ENCODE measurements at places on chromosomes 1 and 21.

DNA sequence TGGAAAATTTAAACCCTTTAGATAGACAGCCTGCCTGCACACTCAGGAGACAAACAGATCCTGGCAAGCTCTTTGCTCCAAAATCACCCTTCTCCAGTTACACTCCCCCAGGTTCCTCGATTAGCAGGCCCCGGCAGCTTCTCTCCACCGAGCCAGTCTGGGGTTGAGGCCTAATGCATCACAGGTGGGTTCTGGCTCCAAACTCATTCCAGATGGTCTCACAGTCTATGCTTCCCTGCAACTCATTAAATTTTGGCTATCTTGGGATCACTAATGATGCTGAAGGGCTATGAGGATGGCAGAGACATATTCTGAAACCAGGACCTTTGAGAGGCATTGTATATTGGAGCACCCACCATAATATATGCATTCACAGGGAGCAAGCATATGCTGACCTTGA is 559.8 kb upstream of the USP24 start:
- no peak for DNase-seq

- no peak for DNase-seq
Observed at GRCh38 chr1:71593523-71593922, 512.7 kb upstream of the ZRANB2 start.

GRCh38 chr21:42426424-42426823 is 22.7 kb downstream of the UBASH3A start:
- no peak for DNase-seq

- DNase-seq: no peak
Observed at GRCh38 chr1:115322631-115323030, 15.4 kb downstream of the NGF start.

DNA sequence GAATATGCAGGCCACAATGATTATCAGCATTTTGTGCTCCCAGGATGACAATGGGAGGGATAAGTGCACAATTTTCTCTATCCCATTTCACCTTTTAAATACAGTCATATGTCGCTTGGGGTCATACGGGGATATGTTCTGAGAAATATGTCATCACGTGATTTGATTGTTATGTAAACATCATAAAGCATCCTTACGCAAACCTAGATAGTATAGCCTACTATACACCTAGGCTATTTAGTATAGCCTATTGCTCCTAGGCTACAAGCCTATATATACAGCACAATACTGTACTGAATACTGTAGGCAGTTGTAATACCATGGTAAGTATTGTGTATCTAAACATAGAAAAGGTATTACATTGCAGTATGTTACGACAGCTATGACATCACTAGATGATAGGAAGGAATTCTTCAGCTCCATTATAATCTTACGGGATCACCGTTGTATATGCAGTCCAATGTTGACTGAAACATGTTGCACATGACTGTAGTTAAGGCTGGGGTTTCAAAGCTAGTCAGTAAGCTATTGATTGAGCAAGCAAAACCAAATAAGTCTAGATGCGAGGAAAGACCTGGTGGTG is 18.9 kb downstream of the RUSC1 start:
- no peak for DNase-seq

GRCh38 chr1:230105754-230106625 is 39.0 kb downstream of the GALNT2 start:
- no peak for DNase-seq

- no peak for DNase-seq
Observed at GRCh38 chr1:222552882-222553281, 5.0 kb upstream of the HHIPL2 start.

DNA sequence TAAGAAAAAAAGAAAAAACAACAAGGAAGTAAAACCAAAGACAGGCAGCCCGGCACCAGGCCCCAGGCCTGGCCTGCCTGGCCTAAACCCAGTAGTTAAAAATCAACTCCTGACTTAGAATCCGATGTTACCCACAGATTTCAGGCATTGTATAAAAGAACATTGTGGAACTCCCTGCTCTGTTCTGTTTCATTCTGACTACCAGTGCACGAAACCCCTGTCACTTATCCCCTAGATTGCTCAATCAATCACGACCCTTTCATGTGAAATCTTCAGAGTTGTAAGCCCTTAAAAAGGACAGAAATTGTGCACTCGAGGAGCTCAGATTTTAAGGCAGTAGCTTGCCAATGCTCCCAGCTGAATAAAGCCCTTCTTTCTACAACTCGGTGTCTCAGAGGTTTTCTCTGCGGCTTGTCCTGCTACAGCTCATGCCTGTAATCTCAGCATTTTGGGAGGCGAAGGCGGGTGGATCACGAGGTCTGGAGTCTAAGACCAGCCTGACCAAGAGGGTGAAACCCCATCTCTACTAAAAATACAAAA is 15.6 kb upstream of the MYOCOS start:
- DNase-seq: no peak

DNA sequence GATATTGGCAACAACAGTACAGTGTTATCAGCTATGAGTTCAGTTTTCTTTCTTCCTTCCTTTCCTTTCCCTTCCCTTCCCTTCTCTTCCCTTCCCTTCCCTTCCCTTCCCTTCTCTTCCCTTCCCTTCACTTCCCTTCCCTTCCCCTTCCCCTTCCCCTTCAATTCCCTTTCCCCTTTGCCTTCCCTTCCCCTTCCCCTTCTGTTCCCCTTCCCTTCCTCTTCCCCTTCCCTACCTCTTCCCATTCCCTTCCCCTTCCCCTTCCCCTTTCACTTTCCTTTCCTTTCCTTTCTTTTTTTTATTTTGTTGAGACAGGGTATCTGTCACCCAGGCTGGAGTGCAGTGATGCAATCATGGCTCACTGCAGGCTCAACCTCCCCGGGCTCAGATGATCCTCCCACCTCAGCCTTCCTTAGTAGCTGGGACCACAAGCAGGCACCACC is 72.3 kb upstream of the CAPZB start:
- no peak for DNase-seq

GRCh38 chr1:162136760-162137159 is 67.3 kb downstream of the NOS1AP start:
- DNase-seq: no peak

DNA sequence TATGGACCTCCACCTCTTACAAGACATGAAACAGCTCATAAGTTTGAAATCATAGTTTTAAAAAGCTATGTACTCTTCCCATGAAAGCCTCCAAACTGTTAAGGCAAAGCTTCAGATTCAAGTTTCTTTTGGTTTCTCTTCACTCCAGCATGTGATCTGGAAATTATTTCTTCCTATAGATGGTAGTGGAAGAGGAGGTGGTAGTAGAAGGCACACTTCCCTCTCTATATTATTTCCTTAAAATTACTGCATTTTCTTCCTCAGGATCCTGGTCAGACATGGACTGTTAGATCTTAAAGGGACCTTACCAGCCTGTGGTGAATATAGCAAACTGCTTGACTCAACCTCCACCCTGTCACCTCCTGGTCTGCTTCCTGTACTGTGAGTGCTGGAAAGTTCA is 31.9 kb downstream of the NHLH2 start:
- no peak for DNase-seq

DNA sequence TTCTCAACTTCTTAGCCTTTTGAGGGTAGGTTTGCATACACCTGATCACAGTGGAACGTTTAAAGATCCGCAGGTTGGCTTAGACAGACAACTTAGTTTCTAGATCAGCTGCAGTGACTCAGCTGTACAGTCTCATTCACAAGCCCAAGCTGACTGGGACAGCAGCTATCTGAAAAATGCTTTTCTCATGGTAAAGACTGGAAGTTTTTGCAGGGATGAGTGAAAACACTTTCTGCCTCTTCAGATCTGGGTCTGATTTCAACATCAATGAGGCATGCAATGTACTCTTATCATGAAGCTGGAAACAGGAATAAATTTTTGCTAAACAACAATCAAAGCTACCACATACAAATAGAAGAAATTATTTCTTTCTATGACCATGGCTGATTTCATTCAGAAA is 61.1 kb upstream of the PTBP2 start:
- no peak for DNase-seq

GRCh38 chr1:235888119-235888643 is 21.5 kb upstream of the LYST start:
- no peak for DNase-seq

- no peak for DNase-seq
Observed at GRCh38 chr21:21851657-21852056, 853.4 kb downstream of the NCAM2 start.

GRCh38 chr1:212677136-212677535 is 22.5 kb downstream of the BATF3 start:
- no peak for DNase-seq

GRCh38 chr1:43265431-43265830 is 4.4 kb upstream of the TMEM125 start:
- no peak for DNase-seq

GRCh38 chr21:43956670-43957035 is 55.5 kb upstream of the TRAPPC10 start:
- no peak for DNase-seq

- no peak for DNase-seq
Observed at GRCh38 chr1:18511149-18511873, 30.6 kb downstream of the KLHDC7A start.

- DNase-seq: no peak
Observed at GRCh38 chr1:27607239-27607804, 3.4 kb upstream of the AHDC1 start.

DNA sequence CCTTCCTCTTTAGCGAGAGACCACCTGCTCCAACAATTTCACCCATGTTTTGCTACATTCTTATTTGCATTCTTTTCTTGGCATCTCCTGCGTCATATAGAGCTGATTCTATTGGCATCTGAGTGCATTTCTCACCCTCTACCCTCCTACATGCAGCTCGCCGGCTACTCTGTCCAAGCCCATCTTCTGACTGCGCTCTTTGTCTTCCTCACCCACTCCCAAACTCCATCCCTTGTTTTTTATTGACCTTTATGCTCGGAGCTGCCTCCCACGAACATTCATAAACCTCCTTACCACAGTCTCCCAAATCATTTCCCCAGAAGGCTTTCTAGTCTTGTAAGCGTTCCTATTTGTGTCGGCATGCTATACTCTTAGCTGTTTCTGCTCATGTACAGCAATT is 33.6 kb upstream of the FMN2 start:
- no peak for DNase-seq

DNA sequence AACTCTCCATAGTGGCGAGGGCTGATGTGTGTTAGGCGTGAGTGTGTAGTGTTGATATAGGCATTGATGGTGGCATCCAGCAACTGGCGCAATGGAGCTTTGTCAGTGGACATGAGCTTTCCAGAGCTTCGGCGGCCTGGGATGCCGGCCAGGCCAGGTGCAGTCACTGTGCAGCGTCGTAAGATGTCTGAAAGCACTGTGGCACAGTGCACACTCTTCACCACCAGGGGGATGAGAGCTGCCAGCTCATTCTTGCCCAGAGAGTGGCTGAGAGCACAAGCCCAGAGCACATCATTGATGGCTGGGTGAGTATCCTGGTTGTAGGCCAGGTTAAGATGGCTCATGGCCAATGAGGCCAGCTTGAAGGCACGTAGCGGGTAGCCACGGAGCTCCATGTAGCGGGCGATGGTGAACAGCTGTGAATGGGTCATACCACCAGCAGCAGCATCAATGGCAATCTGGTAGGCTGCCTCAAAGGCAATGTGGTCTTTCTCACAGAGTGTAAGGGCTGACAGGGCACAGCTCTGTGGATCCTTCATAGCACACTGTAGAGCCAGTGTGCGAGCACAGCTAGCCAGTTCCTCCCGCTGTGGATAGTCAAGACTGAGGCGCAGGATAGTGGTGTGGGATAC is 6.7 kb downstream of the UROD start:
- no peak for DNase-seq

- no peak for DNase-seq
Observed at GRCh38 chr1:167431909-167432650, 86.2 kb downstream of the CD247 start.

DNA sequence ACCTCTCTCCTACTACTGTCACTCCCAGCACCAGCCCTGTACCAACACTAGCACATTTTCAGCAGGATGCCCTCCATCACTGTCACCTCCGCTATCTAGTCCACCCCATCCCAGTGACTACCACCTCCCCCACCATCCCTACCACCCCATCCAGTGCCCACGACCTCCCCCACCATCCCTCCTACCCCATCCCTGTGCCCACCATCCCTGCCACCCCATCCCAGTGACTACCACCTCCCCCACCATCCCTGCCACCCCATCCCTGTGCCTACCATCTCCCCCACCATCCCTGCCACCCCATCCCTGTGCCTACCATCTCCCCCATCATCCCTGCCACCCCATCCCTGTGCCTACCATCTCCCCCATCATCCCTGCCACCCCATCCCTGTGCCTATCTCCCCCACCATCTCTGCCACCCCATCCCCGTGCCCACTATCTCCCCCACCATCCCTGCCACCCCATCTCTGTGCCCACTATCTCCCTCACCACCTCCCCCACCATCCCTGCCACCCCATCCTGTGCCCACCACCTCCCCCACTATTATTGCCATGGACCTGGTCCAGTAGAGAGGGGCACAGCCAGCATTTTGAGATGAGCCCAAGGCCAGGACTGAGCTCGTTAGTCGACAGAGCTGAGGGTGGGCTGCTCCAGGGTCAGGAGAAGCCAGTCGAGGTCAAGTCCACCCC is 45.7 kb downstream of the DISP3 start:
- DNase-seq: no peak

DNA sequence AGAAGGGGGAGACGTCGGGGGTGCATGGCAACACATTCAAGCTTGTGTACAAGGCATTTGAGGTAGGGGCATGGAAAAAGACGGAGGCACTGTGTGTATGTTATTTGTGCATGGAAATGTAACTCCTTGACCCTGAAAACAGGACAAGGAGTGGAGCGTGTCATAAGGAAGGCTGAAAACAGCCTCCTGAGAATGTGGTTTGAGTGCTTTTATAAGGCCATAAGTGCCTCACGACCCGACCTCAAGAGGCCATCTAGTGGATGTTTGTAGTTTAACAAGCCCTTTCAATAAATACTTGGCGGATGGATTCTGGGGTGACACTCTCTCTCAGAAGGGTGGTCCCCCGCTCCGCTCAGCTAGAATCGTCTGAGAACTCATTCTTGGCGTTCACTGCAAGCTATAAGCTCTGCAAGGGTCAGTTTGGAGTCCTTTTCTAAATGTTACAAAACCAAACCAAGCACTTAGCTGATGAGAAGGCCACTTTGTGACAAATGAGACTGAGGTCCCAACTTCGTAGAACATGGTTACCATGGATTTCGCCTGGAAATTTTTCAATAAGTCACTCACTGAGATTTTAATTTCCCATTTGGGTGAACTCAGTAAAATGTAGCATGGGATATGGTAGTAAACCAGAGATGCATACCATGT is 38.8 kb upstream of the CLCA4 start:
- no peak for DNase-seq

DNA sequence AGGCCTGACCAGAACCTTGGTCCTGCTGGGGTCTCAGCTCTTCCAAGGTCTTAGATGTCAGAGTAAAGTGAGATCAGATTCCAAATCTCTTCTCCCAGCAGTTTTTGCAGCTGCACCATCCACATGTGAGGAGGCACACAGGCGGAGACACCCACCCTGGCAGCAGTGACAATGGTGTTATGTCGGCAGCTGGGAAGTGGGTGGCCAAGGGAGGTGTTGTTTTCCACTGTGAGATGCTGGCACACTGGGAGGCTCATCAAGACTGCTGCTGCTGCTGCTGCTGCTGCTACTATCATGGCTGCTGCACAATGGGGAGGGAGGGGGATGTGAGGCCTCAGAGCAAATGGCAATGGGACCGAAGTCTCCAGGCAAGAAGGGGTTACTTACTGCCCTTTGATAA is 23.6 kb downstream of the CAMK2N1 start:
- DNase-seq: no peak
